ENCODE measurements at places on chromosomes 5 and 9.

- DNase-seq: peak; percentile 11
Observed at GRCh38 chr9:87793292-87793691, 67.4 kb downstream of the CTSL start.

- no peak for DNase-seq
Observed at GRCh38 chr9:121268598-121268850, 562 bp downstream of the GSN start.

- DNase-seq: no peak
Observed at GRCh38 chr9:81028504-81028903, 660.8 kb downstream of the TLE1 start.

- DNase-seq: peak; percentile 68
Observed at GRCh38 chr9:129487658-129488483, 133.0 kb downstream of the C9orf50 start.

- DNase-seq: no peak
Observed at GRCh38 chr5:150107909-150108447, 21.6 kb upstream of the CSF1R start.

GRCh38 chr5:139383993-139384590 lies 995 bp upstream of the SLC23A1 start:
- DNase-seq: no peak

DNA sequence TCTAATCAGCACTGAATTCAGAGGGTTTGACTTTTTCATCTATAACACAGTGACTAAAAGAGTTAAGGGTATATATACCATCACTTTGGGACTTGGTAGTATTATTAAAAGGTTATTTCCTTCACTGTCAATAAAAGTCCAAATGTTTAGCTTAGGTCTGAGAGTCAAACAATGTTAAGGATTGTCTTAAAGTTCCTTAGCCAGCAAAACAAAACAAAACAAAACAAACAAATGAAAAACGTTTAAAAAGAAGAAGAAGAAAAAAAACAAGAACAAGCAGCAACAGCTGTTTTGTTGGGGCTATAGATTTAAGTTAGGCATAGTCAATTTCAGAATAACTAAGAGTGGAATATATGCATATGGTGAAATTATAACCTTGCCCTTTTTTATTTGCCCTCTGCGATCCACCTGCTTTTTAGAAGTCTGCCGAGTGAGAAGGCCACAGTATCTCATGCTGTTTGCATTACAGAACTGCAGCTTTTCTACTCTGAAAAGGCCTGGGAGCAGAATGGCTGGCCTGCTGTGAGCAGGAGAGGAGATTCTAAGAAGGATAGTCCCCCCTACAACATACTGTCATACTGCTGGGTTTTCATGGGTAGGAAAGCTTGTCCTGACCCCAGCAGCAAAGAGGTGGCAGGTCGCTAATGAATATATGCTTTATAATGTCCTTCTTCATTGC lies 141.7 kb downstream of the NTRK2 start:
- no peak for DNase-seq

- DNase-seq: no peak
Observed at GRCh38 chr5:2738700-2739359, 12.6 kb downstream of the IRX2 start.

DNA sequence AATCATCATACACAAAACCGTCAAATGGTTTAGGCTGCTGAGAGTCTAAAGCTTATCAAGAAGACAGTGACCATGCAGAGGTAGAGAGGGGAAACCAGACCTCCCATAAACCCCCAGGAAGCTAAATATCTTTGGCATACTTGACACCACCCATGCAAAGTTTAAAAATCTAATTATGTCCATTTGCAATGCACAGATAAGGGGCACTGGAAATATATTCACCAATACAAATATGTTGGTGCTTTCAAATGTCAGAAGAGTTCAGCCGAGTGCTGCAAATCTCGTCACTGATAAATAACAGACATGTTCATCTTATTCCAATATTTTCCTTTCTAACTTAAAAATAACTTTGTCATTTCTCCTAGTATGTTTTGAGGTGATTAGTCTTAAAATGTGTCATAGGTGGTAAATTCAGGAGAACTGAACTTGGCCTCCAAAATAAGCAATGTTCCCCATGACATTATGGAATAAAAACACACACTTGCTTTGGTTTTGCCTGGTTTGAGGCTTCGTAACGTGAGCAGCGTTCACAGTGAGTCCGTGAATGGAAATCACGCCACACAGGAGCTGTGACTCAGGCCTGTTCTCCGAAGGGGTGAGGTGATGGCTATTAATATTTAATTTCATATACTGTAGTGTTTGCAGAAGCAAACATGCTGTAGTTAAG lies 182.2 kb downstream of the AOPEP start:
- no peak for DNase-seq

DNA sequence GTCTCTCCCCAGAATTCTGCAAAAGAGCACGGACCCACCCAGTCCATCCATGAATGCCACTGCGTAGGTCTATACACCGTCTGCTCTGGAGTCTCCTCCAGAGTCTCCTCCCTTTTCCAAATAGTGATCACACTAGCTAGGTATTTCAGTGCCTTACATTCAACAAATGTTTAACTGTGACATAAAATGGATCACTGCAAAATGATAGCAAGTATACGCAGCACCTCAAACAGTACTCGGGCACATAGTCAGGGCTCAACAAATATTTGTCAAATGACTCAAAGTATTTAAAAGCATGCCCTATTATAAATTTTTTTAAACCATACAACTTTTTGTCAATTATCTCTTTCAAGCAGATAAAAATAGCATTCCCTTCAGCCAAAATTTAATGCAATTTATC lies 60.5 kb downstream of the TLE1 start:
- DNase-seq: no peak

DNA sequence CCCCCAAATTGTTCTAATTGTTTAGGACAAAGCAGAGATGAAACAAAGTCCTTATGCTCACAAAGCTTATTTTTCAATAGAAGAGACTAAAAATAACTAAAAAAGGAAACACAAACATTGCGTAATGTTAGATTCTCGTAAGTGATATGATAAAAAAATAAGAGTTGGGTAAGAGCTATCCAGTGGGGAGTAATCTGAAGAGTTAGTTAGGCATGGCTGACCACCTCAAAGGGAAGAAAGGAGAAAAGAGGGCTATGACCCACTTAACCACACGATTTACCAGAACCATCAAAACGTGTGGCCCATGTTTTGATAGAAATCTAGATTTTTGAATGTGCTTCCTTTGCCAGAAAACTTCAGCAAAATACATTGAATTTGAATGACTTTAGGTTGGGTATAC lies 1296.8 kb upstream of the NUDT12 start:
- no peak for DNase-seq

DNA sequence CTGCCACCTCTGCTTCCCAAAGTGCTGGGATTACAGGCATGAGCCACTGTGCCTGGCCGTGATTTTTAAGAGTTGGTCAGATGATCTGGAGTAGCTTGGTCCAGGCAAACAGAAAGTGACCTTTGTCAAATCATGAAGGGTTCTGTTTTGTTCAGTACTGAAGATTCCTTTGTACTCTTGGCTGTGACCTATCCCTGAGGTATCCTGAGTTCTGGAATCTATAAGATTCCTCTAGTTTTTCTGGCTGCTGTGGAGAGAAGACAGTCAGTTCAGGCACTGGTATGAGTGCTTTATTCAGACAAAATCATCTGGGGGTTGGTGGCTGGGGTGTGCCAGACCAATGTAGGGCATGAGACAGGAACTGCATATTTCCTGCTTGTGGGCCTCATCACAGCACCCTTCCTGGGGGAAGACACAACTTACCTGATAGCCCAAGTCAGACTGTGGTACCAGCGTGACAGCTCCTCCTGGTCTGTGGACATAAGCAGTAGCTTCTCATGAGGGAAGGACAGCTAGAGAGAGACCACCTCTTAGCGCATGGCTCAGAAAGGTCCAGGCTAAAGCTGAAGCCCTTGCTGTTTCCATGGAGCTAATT lies 3.1 kb downstream of the ARHGEF39 start:
- peak; percentile 62 for DNase-seq

DNA sequence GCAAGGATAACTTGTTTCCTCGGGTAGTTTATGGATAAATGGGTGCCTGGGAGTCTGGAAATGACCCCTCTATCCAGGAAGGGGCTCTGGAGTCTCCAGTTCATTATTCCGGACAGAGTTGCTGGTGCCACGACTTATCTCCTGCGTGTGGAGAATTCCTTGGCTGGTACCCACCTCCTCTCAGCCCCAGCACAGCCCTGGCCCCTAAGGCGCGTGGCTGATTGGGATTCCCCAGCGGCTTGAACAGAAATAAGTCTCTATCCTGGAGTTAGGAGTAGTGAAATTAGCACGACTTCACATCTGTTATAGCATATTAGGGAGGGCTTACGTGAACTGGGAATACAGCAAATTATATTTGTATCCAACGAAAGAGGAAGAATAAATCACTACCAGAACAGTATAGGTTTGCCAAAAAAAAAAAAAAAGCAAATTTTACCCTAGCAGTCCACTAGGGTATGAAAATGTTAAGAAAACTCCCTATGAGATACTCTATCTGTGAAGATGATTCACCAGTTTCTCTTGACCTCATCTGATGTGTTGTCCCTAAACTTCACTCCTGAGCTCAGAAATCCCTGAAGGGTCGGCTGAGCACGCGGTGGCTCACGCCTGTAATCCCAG lies 172.5 kb upstream of the OTULINL start:
- no peak for DNase-seq

GRCh38 chr5:149594206-149594895 lies 13.1 kb downstream of the ARHGEF37 start:
- DNase-seq: no peak

GRCh38 chr5:172377856-172378255 lies 76.5 kb downstream of the SH3PXD2B start:
- DNase-seq: no peak

GRCh38 chr5:106311230-106311915 lies 1359.4 kb downstream of the EFNA5 start:
- no peak for DNase-seq

DNA sequence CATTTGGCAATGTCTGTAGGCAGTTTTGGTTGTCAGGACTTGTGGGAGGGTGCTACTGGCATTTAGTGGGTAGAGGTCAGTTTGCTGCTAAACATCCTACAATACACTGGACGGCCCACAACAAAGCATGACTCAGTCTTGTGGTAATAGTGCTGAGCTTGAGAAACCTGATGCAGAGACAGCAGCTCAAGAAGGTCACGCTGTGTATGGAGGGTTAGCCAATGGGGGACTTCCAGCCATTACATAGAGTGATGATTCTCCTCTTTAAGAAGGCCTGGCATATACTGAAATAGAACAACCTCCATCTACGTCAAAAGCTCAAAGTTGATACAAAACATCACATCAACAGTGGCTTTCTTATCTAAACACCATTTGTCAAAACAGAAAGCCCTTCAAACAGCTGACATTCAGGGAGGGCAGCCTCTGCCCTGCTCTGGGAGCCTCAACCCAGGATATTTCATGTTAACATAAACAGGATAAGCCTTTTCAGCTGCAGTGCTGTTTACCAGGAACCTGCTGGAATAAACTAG lies 143.0 kb downstream of the GPBP1 start:
- DNase-seq: no peak

GRCh38 chr9:133137451-133138231 lies 16.6 kb upstream of the RALGDS start:
- no peak for DNase-seq

DNA sequence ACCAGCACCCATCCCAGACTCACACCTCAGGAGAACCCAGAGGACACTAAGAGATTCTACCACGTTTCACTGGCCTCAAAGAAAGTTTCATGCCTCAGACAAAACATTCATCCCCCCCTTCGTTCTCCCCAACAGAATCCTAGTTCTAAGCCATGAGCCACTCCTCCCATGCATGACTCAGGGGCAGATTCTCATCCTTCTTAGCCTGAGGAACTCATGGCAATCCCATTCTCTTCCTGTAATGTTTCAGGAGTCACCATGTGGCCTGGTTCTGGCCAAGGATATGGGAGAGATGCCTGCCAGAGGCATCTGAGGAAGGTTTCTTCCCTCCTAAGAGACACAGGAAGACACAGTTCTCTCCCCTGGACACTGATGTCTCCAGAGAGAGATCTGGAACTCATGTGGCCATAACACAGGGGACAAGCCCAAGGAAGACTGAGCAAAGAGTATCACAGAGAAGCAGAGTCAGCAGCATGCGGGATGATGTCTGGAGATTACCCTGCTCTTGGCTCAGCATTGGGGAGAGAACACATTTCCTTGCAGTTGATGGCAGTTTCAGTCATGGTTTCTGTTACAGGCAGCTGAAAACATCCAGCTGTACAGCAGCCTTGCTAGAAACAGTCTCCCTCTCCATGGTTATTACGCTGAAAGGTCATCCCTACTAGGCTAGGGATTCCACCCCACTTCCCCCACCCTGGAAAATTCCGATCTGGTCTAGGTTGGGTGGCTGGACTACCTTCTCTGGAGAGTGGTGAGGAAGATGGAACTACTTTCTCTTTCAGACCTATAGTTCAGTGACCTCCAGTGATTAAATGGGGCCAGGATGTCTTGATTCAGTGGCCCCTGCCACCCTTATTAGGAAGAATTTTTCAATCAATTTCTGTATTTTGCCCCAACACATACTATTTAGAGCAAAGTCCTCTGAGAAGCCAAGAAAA lies 115.4 kb downstream of the ZNF608 start:
- DNase-seq: no peak

DNA sequence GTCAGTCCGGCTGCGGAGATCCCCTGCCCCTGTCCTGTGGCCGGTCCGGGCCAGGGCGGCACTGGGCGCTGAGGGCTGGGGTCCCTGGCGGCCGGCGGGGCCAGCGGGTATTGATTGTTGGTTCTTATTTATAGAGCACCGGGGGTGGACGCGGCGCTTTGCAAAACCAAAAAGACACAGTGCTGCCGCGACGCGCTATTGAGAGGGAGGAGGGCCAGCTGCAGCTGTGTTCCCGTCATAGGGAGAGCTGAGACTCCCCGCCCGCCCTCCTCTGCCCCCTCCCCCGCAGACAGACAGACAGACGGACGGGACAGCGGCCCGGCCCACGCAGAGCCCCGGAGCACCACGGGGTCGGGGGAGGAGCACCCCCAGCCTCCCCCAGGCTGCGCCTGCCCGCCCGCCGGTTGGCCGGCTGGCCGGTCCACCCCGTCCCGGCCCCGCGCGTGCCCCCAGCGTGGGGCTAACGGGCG lies 2.5 kb downstream of the LRRC26 start:
- no peak for DNase-seq

- DNase-seq: peak; percentile 30
Observed at GRCh38 chr5:14675865-14676300, 11.4 kb downstream of the OTULIN start.

DNA sequence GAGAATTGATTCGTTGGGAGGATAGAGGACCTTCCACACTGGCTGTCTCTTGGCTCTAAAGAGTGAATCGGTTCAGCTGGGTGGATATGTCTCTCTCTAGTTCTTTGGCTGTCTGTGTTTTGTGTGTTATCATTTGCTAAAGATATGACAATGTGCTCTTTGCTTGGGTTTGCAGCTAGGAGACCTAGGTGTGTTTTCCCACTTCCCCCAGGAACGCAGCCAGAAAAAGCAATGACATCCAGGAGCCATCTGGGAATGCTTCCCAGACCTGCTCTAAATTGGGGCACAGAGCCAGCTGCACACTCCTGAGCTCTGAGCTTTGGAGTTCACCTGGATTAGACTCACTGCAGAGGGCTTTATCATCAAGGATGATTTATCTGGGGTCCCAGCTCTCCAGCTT lies 12.8 kb upstream of the PDZD2 start:
- no peak for DNase-seq
